Dorsolateral prefrontal cortex (tissue), 122 donors: ENCODE measurements at places on chromosomes 1 and 21.

DNA sequence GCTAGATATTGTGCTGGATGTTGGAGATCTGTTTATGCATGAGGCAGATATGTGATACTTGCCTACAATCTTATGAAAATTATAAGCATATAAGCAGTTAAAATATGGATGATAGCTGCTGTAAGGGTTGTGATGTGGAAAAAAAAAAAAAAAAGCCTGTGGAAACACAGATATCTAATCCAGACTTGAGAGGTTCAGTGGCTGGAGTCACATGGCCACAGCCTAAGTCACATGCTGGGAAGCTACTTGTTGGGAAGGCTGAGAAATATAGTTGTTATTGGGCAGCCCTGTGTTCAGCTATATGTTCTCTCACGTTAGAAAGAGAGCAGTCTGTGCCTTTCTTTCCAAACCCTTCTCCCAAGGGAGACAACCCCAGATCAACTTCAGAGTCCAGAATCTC lies 15.1 kb downstream of the RAVER2 start:
- no peak for DNase-seq

GRCh38 chr1:48236716-48237470 lies 14.4 kb downstream of the SLC5A9 start:
- DNase-seq, result no peak

GRCh38 chr1:192703283-192704206 lies 67.6 kb downstream of the RGS13 start:
- no peak for DNase-seq

DNA sequence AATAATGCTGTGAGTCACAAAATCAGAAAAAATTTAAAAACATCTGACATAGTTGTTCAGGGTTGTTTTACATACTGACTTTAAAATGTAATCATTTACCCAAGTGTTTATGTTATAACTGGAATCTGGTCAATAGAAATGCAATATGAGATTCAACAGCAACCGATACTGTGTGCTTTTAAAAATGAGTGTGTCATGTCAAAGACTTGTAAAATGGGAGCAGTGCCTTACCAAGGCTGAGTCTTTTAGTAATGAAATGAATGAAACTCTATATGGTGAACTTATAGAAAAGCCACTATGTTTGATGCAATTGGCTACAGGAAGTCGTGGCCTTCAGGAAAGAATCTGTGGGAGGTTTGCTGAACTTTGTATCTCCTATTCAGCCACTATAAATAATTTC lies 570.2 kb downstream of the DPYD start:
- no peak for DNase-seq

- no peak for DNase-seq
These were observed 3.1 kb upstream of the BCL10 start for GRCh38 chr1:85279458-85280080.

DNA sequence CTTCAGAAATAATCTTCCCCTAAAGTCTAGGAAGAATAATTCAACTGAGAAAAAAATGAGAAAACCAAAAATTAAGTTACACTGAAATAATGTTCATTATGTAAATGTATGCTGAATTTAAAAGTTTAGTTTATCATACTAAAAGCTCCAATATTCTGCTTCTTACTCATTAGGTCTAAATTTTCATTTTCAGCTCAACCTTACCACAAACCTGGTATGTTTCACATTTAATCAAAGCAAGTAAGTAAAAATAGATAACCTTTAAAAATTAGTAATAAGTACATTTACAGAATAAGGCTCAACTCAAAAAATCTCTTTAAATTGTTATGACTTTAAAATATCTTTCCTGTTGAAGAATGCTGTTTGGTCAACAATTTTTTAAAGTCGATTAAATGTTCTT lies 15.0 kb downstream of the BTG3 start:
- no peak for DNase-seq

DNA sequence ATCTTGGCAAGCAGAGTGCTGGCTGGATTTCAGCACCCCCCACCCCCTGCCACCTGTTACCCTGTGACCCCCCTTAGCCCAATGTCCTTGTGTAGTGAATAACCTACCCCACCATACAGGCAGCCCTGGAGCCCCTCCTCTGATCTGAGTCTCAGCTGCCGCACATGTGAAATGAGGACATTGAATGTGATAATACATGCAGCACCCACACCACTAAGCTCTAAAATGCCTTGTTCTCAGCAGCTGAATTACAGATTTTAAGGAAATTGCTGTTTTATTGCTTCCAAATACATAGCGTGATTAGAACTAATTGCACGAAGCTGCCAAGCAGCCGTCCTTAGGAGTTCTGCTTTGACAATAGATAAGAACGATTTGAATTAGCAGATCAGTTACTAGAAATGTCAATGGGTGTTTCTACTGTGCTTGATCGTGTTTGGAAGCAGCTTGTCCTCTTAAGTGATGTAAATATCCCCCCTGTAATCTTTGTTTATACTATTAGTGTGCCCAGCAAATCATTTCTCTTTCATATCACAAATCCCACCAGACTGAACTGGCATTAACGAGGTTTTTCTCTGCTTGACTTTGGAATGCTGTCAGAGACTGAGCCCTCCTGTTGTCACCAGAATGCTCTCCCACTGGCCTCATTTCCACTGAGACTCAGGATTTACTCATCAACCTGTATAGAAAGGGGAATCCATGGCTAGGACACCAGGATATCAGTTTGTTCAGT lies 4.9 kb downstream of the SLAMF8 start:
- no peak for DNase-seq

DNA sequence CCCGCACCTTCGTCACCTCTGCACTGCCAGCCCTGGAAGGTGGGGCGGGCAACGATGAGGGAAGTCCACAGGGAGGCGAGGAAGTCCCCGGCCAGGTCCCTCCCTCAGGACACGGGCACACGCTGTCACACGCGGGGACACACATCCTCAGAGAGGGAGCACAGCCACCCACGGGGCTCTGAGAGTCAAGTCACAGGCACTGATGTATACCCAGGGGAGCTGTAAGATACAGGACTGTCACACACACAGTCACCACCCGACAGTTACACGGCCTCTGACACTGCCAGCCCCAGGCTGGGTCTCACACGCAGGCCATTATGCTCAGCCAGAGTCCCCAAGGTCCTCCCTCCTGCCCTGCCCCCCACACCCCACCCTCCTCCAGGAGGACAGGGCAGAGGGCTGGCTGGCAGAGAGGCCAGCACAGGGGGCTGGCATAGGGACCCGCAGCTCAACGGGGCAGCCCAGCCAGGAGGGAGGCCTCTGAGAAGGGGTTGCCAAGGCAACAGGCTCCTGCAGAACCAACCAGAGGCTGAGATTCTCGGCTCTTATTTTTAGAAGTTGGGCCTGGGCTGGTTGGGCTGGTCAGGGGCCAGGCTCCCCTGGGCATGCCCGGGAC lies 17.7 kb upstream of the ADGRB2 start:
- DNase-seq, result no peak

DNA sequence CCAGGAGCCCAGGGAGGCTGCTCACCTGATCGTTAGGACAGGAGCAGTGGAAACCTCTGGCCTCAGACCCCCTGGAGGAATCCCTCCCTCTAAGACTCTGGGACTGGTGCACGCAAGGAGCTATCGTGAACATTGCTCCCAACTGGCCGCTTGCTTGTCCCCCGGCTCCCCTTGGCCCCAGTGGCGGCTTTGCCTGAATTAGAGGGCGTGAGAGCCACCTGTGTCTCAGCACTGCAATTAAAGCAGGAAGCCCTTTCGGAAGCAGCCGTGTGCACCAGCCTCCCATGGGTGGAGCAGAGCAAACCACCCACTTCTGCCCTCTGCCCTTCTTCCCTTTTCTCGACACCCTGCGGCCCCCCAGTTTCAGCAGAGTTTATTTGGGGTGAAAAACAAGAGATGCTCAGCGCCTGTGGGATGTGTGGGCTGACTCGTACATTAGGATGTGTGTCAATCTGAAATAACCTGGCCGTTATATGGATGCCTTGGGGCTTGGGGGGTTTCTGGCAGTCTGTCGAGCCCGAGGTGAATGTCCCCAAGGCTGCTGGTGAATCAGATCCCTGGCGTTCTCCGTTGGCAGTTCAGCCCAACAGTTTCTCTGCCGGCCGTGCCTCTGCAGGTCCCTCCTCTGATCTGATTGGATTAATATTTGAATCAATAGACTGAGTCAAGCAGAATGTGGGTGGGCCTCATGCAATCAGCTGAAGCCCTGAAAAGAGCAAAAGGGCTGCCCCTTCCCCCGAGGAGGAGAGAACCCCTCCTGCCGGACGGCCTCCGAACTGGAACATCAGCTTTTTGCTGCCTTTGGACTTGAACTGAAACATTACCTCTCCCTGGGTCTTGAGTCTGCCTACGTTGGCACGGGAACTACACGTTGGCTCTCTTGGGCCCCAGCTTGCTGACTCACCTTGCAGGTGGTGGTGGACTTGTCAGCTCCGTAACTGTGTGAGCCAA lies 7.3 kb upstream of the UMODL1 start:
- no peak for DNase-seq

- DNase-seq, result peak; percentile 48
These were observed 7.0 kb upstream of the POFUT2 start for GRCh38 chr21:45294509-45295291.

DNA sequence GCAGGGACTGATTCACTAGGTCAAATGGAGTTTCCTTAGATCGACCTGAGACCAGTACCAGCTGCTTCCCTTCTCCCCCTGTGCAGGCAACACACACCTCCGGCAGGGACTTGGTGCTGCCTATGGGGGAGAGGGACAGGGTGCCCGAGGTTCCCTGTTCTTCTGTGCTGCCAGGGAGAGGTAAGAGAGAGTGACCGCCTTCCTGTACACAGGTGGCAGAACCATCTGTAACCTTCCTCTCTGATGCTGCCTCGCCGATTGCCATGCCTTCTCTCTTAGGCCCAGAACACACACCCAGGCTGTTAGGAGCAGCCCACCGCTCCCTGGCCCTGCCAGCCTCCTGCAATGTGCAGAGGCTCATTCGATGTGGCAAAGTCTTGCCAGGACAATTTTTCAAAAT lies 9.3 kb downstream of the MYOC start:
- DNase-seq, result no peak
